ENCODE measurements at places on chromosomes 4 and X. TPM values are rescaled to one million over a fixed set of nuclear protein-coding genes. Genes with fewer than 3 reads are reported as not detected.

GRCh38 chrX:118207831-118208453 lies 91.3 kb upstream of the KLHL13 start:
- no peak overlapping the region for H3K4me3 ChIP-seq
- H3K27me3 ChIP-seq, result no peaks in the 10 kb centered on the region
- H3K36me3 ChIP-seq, result no peaks in the 10 kb centered on the region
- peak; percentile 34 for DNase-seq
- no peaks in the 10 kb centered on the region for H3K4me1 ChIP-seq

DNA sequence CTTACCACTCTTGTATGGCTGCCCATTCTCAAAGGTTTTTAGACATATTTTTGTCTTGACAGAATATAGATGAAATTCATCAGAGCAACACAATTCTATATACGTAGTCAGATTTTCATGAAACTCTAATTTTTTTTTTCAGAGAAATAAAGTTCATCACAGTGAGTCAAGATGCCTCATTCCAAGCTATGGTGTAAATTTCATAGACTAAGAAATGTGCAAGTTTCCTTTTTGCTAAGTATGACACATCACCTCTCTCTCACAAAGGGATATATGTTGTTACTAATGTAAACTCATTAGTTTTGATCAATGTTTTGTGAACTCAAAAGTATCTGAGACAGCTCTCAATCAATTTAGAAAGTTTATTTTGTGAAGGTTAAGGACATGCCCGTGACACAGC lies 60.4 kb upstream of the ATXN3L start:
- H3K4me1 ChIP-seq, result peaks cover 7% of the 10 kb centered on the region
- no peak overlapping the region for H3K4me3 ChIP-seq
- no peaks in the 10 kb centered on the region for H3K36me3 ChIP-seq
- no peak for DNase-seq
- no peak overlapping the region for H3K27ac ChIP-seq

GRCh38 chrX:63784902-63785707 lies at the start of gene ARHGEF9:
ARHGEF9 (minus strand) TSS chrX:63785214; CDS start chrX:63785145, 69 bp downstream.
- H3K4me3 ChIP-seq, result no peak within 1 kb of the TSS
- H3K36me3 ChIP-seq, result no peaks in the 10 kb centered on the region
- H3K27me3 ChIP-seq, result no peaks in the 10 kb centered on the region
- no peak within 1 kb of the TSS for H3K27ac ChIP-seq
- H3K4me1 ChIP-seq, result no peaks in the 10 kb centered on the region
- no peak for DNase-seq

GRCh38 chrX:121216641-121217374 lies 169.4 kb downstream of the GLUD2 start:
- H3K36me3 ChIP-seq, result no peaks in the 10 kb centered on the region
- no peak overlapping the region for H3K4me3 ChIP-seq
- H3K4me1 ChIP-seq, result no peaks in the 10 kb centered on the region

GRCh38 chr4:2995546-2996265 lies 32.3 kb downstream of the GRK4 start:
- no peaks in the 10 kb centered on the region for H3K27me3 ChIP-seq
- H3K27ac ChIP-seq, result no peak overlapping the region
- H3K4me3 ChIP-seq, result no peak overlapping the region
- H3K4me1 ChIP-seq, result no peaks in the 10 kb centered on the region
- DNase-seq, result no peak

DNA sequence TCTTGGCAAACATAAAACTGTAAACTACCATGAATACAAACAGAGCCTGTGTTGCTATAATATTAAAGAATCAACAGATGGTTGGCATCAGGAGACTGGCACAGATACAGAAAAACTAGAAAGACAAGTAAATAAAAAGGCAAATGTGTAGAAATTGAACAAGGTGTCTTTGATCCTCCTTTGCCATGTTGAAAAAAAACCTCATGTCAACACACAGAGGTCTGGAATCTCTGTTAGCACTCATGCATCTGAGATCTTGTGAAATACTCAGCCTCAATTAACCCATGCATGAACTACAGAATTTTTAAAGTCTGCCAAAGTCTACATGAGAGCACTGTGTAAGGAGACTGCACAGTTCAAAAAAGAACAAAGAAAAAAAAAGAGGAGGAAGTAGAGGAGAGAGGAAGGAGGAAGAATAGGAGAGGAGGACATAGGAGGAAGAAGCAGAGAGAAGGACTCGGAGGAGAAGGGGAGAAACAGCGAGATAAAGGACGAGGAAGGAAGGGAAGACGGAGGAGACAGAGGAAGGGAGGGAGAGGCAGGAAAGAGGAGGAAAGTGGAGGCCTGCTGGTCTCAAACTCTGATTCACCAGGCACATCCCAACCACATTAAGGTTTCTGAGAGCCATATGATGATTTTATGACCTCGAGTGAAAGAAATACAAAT lies 52.8 kb downstream of the PRDM5 start:
- H3K27me3 ChIP-seq, result no peaks in the 10 kb centered on the region
- H3K4me1 ChIP-seq, result no peaks in the 10 kb centered on the region
- no peak overlapping the region for H3K27ac ChIP-seq
- H3K4me3 ChIP-seq, result no peak overlapping the region

- H3K27ac ChIP-seq, result no peak within 1 kb of the TSS
- peak; percentile 29 for DNase-seq
- no peak within 1 kb of the TSS for H3K4me3 ChIP-seq
Observed at GRCh38 chr4:158172261-158173258, at the start of gene GASK1B. GASK1B (minus strand) TSS chr4:158173025; CDS start chr4:158171375, 1,650 bp downstream.

DNA sequence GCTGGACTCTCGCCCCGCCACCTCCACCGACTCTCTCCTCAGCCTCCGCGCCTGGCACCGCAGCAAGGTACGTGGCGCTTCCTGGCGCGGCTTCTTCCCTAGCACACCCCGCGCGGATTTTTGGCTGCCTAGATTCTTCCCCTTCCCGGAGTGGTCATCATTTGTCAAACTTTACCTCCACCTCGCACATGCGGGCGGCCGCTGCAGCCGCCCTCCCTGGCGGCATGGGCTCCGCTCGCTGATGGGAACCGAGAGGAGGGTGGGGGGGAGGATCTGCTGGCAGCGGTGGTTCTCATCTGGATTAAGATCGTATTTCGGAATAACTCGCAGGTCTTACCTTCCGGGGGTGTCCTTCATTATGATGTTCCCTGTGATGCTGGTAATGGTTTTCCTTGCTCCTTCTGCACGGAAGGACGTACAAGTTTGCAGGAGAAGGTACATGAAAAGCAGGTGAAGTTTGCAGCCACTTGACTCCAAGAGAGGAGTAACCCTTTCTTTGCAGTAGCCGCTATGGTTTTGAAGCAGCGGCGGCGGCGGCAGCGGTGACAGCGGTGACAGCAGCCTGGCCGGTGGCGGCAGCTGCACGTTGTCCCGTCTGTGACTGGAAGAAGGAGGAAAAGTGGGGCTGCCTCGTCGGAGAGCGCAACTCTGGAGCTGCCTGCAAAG lies 2183.9 kb upstream of the TENM3 start:
- DNase-seq, result no peak
- no peak overlapping the region for H3K27ac ChIP-seq
- 0 out of 2 replicates have a peak, but pooled peaks cover 5% of the 10 kb centered on the region for H3K4me1 ChIP-seq
- H3K4me3 ChIP-seq, result peak overlapping the region; percentile 52
- no peaks in the 10 kb centered on the region for H3K36me3 ChIP-seq

DNA sequence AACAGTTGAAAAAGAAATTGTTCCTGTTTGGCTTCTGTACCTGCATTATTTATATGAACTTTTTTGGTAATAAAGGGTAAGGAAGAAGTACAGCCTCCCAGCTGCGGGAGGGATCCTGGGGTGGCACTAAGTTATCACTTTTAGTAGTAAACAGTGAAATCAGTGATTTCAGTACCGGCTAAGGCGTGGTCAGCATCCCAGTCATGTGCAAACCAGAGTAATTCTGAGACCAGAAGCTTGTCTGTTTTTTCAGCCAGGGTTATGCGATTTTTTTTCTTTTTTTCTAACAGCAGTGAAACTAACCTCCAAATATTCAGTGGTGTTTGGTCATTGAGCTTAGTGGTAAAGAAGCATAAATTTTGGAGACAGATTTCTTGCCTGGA lies 3.3 kb downstream of the EGF start:
- no peak overlapping the region for H3K4me3 ChIP-seq
- H3K36me3 ChIP-seq, result no peaks in the 10 kb centered on the region
- no peaks in the 10 kb centered on the region for H3K27me3 ChIP-seq

- no peak overlapping the region for H3K27ac ChIP-seq
- no peaks in the 10 kb centered on the region for H3K4me1 ChIP-seq
- H3K36me3 ChIP-seq, result no peaks in the 10 kb centered on the region
- DNase-seq, result no peak
Observed at GRCh38 chrX:3550160-3550751, 163.2 kb downstream of the PRKX start.

DNA sequence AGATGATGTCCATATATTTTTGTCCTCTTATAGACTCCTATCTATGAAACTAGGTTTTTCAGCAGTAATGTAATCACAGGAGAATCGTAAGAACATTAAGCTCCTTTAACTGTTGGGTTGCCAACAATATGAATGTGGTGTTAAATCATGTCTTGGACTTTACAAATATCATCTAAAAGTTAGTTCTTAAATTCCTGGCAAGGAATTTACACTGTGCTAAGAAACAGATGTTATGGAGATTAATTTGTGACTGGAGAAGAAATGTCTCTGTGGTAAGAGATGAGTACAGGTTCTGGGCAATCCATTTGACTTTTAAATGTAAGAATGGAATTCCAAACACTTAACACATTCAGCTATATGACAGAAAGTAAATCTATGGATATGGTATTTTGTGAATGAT lies 34.6 kb downstream of the CNKSR2 start:
- no peak overlapping the region for H3K27ac ChIP-seq
- H3K4me3 ChIP-seq, result no peak overlapping the region
- H3K27me3 ChIP-seq, result no peaks in the 10 kb centered on the region
- DNase-seq, result no peak
- no peaks in the 10 kb centered on the region for H3K4me1 ChIP-seq

- no peak overlapping the region for H3K4me3 ChIP-seq
- peaks cover 21% of the 10 kb centered on the region for H3K4me1 ChIP-seq
- no peak for DNase-seq
- no peaks in the 10 kb centered on the region for H3K36me3 ChIP-seq
- H3K27ac ChIP-seq, result no peak overlapping the region
- H3K27me3 ChIP-seq, result no peaks in the 10 kb centered on the region
Observed at GRCh38 chr4:83259586-83259985, 25.0 kb downstream of the COQ2 start.

- H3K4me3 ChIP-seq, result no peak overlapping the region
- H3K4me1 ChIP-seq, result no peaks in the 10 kb centered on the region
- peaks cover 13% of the 10 kb centered on the region for H3K27me3 ChIP-seq
- no peak for DNase-seq
- no peak overlapping the region for H3K27ac ChIP-seq
Observed at GRCh38 chrX:140817943-140818342, 108.4 kb downstream of the LINC00632 start.

- no peaks in the 10 kb centered on the region for H3K27me3 ChIP-seq
- H3K4me3 ChIP-seq, result no peak overlapping the region
- H3K27ac ChIP-seq, result no peak overlapping the region
- no peak for DNase-seq
Observed at GRCh38 chr4:154677300-154677699, 64.8 kb upstream of the FGG start.

DNA sequence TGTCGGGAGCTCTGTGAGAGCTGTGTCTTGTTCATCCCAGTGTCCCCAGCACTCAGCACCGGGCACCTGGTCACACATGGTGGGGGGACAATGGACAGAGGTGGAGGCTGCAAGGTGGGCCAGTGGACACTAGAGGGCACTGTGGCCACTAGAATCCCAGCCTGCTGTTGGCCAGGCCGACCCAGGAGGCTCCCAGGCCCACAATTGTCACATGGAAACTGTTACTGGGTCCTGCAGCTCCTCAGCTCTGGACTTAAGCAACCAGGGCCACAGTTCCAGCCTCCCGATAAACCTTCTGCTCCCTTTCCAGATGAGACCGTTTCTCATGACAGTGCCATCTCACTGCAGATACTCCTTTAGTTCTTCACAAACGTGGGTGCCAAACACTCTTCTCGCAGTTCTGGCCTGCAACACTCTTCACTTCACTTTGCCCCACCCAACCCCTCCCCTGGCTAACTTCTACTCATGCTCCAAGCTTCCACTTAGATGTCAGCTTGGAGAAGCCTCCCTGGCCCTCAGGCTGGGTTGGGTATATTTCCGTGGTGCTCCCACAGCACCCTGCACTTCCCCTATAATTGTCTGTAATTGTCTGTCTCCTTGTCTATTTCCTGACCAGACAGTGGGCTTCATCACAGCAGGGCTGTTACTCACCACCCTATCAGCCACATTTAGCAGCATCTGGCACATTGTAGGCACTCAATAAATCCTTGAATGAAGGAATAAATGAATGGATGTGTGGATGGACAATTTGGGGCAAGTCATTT lies 3.5 kb upstream of the IQSEC2 start:
- H3K27me3 ChIP-seq, result no peaks in the 10 kb centered on the region
- H3K36me3 ChIP-seq, result no peaks in the 10 kb centered on the region
- peaks cover 10% of the 10 kb centered on the region for H3K4me1 ChIP-seq
- DNase-seq, result no peak
- no peak overlapping the region for H3K4me3 ChIP-seq

DNA sequence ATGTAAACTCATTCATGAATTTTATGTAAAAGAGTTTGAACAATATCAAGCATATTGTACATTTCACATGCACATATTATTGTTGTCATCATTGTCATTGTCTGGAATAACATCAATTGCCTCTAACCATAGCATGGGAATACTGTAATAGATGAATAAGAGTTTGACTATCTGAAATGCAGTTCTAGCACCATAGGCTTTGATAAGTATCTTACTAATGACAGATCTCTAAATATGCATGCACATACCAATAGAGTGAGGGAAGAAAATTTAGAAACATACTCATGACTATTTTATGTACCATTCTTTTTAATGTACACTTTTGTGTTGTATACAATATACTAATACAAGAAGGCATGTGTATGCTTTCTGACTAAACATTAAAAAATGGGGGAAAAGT lies 161.6 kb upstream of the SPRY1 start:
- no peaks in the 10 kb centered on the region for H3K4me1 ChIP-seq
- DNase-seq, result no peak
- no peaks in the 10 kb centered on the region for H3K36me3 ChIP-seq
- no peaks in the 10 kb centered on the region for H3K27me3 ChIP-seq
- no peak overlapping the region for H3K27ac ChIP-seq

DNA sequence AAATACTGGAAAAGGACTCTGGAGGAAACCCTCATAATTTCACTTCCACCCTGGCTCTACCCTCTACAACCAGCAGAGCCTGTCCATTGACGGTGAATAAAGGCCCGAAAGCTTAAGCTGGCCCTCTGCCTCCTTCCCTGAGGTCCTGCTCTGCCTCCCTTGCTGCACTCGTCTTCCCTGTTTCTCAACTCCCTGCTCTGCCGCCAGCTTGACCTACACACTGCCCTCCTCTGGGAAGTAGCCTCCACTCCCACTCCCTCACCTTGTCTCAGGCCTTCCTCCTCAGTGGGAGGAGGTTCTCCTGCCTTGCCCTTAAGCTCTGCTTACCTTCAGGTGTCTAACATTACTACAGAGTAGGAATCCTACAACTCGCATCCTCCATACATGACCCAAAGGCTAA lies 608.6 kb upstream of the NR3C2 start:
- H3K27ac ChIP-seq, result no peak overlapping the region
- no peak overlapping the region for H3K4me3 ChIP-seq

Gene GALNTL6
- not detected for total RNA-seq

Gene NKX3-2
- not detected for total RNA-seq

Gene TRO
- not detected for total RNA-seq

Gene CABS1
- not detected for total RNA-seq

Gene DRD5
- total RNA-seq, result not detected

Gene CCNG2
- 44.2 TPM for total RNA-seq
